Placental epithelial cell (primary cell): ENCODE measurements at places on chromosomes 2 and 18. TPM values are rescaled to one million over a fixed set of nuclear protein-coding genes. Genes with fewer than 3 reads are reported as not detected.

The IL36G gene
- total RNA-seq = not detected in 2 replicates

The GNAL gene
- 0.43 and 0.79 TPM in 2 replicates for total RNA-seq

The SCN3A gene
- not detected in 2 replicates for total RNA-seq

The STEAP3 gene
- total RNA-seq = 0.39 and 5.2 TPM in 2 replicates

The CENPA gene
- total RNA-seq = 1.6 and 2.7 TPM in 2 replicates

The ELOA2 gene
- total RNA-seq = not detected in 2 replicates

The DSG4 gene
- not detected in 2 replicates for total RNA-seq

The CXCR1 gene
- not detected in 2 replicates for total RNA-seq

The DES gene
- under 0.01 TPM in 1 of 2 replicates, not detected in the other for total RNA-seq

The SLC35F5 gene
- 137 and 145 TPM in 2 replicates for total RNA-seq

The ANKRD62 gene
- total RNA-seq = not detected in 2 replicates

The FSHR gene
- total RNA-seq = 0.39 TPM in 1 of 2 replicates, not detected in the other

The FBXO36 gene
- 2.0 and 2.6 TPM in 2 replicates for total RNA-seq

The CD302 gene
- 0.87 and 2.0 TPM in 2 replicates for total RNA-seq

The METTL4 gene
- 8.6 and 10.8 TPM in 2 replicates for total RNA-seq

The GPR39 gene
- 34.2 and 64.2 TPM in 2 replicates for total RNA-seq
